Calu3 (cell line): ENCODE measurements at places on chromosomes 2 and 18. TPM values are rescaled to one million over a fixed set of nuclear protein-coding genes. Genes with fewer than 3 reads are reported as not detected.

The AKAIN1 gene
- not detected in 2 replicates for total RNA-seq

The INPP5D gene
- total RNA-seq: not detected in 2 replicates

The COBLL1 gene
- 44.9 and 56.9 TPM in 2 replicates for total RNA-seq

The LYG2 gene
- not detected in 2 replicates for total RNA-seq

The FBXO15 gene
- 1.5 and 1.7 TPM in 2 replicates for total RNA-seq

The KCNE4 gene
- total RNA-seq: not detected in 2 replicates

DNA sequence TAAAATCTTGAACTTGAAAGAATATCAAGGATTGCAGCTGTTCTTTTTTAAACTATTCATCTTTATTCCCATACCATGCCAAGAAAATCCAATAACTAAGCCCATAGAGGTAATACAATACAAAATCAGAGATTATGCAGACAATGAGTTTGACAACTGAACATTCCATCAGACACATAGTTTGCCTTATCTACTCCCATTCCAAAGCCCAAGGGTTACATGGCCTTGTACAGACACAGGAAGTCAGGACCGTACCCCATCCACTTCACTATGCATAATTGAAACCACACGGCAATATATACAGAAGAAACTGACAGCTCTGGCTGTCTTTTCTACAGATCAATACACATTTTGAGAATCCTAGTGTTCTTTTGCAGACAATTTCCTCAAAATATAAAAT, 181.3 kb downstream of the TMX3 start:
- DNase-seq: no peak

DNA sequence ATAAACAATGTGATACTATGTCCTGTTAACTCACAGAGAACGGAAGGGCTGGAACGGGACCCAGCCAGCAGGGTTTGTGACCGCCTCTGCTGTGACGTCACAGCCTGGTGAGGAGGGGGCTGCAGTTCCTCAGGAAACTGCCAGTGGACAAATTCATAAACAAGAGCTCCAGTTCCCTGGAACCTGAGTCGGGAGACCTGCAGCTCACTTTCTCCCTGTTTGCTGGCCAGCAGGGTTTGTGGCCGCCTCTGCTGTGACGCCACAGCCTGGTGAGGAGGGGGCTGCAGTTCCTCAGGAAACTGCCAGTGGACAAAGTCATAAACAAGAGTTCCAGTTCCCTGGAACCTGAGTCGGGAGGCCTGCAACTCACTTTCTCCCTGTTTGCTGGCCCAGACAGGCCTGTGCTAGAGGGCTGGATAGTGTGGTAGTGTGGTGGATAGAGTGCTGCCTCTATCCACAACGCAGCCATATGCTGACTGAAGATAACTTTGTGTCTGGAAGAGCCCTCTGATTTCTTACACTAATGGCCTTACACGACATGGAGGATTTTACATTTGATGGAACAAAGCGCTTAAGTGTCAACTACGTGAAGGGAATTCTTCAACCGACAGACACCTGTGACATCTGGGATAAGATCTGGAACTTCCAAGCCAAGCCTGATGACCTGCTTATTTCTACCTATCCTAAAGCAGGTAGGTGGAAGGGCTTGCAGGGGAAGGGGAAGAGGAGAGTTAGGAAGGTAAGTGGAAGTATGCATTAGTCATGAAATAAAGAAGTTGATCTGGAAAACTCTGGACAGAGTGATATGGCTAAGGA, at the start of gene SULT1C4:
SULT1C4 (plus strand) TSS at position 140 of the 816 bp plus-strand sequence; CDS start at position 524, 384 bp downstream.
- no peak for DNase-seq

DNA sequence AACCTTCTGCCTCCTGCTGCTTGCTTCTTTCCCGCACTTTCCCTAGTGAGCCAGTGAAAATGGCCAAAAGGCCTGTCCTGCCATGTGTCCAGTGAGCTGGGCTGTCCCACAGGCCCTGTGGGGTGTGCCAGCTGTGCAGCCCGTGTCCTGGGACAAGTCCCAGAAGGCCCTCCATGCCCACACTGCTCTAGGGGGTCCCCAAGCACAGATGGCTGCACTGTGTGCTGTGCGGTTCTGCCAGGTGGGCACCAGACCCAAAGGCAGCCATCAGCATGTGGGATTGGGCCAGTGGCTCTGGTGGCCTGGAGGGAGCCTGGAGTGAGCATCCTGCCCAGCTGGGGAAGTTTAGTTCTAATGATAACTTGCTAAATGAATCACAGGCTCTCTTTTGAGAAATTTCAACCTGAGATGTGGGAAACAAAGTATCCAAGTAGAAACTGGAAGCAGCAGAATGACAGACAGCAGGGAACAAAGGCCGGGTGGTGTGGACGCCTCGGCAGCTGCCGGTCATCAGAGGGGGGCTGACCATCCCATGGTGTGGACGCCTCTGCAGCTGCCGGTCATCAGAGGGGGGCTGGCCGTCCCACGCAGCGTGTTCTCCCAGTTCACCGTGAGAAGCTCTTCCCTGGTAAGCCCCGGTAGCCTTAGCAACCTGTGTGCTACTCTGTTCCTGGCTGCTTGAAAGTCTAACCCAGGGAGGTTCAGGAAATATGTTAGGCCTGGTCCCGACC, 9.9 kb upstream of the CNDP2 start:
- DNase-seq: no peak

DNA sequence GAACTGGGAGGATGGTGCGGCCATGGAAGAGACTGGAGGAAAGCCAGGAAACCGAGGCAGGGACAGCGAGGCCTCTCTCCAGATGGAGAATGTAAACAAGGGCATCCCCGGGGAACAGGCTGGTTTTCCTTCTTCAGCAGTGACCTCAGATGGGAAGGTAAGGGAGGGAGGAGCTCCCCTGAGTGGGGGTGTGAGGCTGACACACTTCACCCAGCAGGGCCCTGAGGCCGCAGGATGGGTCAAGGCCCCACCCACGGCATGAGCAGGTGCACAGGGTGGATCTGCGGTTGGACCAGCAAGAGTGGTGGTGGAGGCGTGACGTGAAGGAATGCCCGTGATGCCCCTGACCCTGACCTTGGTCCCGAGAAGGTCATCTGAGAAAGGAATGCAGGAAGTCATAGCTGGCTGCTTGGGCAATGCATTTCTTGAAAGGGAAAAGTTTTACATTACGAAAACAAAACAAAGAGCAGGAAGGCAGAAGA, 48.1 kb downstream of the ADCY3 start:
- no peak for DNase-seq

DNA sequence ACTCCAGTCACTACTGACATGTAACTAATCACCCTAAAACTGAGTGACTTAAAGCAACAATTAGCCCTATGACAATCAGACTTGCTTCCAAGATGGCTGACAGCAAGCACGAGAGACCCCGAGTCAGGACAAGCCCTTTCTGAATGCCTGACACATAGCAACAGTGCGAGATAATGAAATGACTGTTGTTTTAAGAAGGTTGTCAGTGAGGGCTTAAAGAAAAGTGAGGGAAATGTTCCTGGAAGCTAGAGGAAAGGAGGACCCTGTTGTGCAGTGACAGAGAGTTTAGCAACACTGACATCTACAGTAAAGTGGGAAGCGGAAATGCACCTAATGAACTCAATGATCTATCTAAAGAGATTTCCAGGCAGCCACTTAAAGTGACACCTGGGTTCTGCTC, 163.1 kb downstream of the STK39 start:
- DNase-seq: no peak

DNA sequence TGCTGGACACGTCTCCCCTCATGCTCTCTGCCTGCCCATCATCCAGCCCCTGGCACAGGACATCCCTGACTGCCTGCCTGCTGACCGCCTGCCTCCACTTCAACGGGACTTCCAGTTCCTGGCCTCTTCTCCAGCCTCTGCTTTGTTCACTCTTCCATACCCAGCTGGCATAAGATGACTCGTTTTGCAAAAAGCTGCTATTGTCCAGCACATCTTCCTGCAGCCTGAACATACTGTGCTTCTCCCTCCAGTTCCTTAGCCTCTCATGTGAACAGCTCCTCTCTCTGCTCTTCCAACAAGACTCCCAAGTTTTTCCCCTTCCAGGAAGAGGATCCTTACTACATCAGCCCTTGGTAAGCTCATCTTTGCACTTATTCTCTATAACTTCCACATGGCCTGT, 62.4 kb upstream of the SKOR2 start:
- no peak for DNase-seq

GRCh38 chr2:218290316-218291261, 1.7 kb downstream of the TMBIM1 start:
- no peak for DNase-seq

GRCh38 chr2:174844295-174844708, 80.0 kb upstream of the CHRNA1 start:
- DNase-seq: no peak
